ENCODE measurements at places on chromosomes 3 and 15.
A peak's percentile ranks its signal among the peaks of the same experiment; 100 is the strongest.

DNA sequence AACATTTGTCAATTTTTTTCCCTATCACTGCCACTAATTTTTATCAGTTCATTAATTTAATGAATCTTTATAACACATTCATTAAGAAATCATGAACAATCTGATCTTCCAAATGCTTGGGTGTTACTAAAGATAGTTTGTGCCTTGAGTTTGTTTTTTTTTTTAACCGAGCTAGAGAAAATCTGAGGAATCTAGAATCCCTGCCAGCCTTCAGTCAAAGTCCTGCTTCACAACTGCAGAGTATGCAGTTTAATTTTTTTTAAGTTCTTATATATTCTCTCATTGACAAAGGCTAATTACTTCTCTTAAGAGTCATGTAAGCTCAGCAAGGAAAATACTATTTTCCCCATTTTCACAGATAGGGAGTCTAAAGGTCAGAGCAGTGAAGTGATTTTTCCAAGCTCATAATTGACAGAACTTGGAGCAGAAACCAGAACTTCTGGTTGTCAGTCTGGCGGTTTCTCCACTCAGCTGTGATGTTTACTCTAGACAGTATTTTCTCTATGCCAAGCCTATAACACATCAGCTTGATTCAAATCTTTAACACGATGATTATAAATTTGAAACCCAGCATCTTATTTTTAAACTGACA is 55.7 kb downstream of the TNIK start:
- no peak overlapping the region for H3K4me3 ChIP-seq
- H3K4me1 ChIP-seq: no peaks in the 10 kb centered on the region
- H3K36me3 ChIP-seq: no peaks in the 10 kb centered on the region
- no peaks in the 10 kb centered on the region for H3K27me3 ChIP-seq
- H3K27ac ChIP-seq: no peak overlapping the region
- no peak for DNase-seq

GRCh38 chr15:77032647-77033416 is 37.9 kb downstream of the PSTPIP1 start:
- no peak overlapping the region for H3K4me3 ChIP-seq
- no peak overlapping the region for H3K27ac ChIP-seq
- H3K27me3 ChIP-seq: no peaks in the 10 kb centered on the region
- H3K36me3 ChIP-seq: no peaks in the 10 kb centered on the region
- DNase-seq: peak; percentile 11

GRCh38 chr3:192010490-192010889 is 549.5 kb downstream of the PYDC2 start:
- no peak overlapping the region for H3K27ac ChIP-seq
- H3K27me3 ChIP-seq: no peaks in the 10 kb centered on the region
- H3K36me3 ChIP-seq: no peaks in the 10 kb centered on the region
- no peak overlapping the region for H3K4me3 ChIP-seq

DNA sequence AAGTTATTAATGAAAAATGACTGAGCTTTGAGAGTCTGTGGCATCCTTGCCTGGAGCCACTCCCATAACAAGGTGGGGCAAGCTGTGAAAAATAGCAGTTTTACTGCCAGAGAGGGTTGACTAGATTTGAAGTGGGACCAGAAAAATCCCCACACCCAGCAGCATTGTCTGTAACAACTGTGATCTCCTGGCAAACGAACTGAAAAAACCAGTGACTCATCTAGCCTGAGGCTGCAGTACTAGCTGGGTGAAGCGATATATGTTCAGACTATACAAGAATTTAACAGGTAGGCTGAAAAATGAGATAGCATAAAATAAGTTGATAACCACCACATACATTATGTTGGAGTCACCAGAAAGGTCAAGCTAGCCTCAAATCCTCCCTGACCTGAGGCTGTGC is 64.0 kb downstream of the DPH6 start:
- no peak overlapping the region for H3K27ac ChIP-seq
- H3K36me3 ChIP-seq: no peaks in the 10 kb centered on the region
- no peak overlapping the region for H3K4me3 ChIP-seq
- no peak for DNase-seq
- H3K27me3 ChIP-seq: no peaks in the 10 kb centered on the region
- peaks cover 11% of the 10 kb centered on the region for H3K4me1 ChIP-seq

DNA sequence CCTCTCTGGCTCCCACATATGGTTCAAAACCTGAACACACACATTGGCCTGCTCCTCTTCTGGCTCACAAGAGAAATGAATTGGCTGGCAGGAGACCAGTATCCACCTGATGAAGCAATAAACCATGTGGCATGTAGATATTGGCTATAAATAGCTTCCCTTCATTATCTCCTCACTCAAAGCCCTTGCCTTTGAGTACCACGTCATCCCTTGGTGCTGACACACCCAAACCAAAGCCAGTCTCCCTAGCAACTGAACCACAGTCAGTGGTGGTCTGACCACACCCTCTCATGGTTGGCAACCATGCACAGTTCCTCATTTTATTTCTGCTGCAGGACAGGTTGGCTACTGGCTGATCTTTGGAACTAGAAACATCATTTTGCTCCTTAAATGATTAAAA is 98.8 kb downstream of the ZNF621 start:
- no peak for DNase-seq
- no peak overlapping the region for H3K4me3 ChIP-seq
- H3K27ac ChIP-seq: no peak overlapping the region
- no peaks in the 10 kb centered on the region for H3K4me1 ChIP-seq

DNA sequence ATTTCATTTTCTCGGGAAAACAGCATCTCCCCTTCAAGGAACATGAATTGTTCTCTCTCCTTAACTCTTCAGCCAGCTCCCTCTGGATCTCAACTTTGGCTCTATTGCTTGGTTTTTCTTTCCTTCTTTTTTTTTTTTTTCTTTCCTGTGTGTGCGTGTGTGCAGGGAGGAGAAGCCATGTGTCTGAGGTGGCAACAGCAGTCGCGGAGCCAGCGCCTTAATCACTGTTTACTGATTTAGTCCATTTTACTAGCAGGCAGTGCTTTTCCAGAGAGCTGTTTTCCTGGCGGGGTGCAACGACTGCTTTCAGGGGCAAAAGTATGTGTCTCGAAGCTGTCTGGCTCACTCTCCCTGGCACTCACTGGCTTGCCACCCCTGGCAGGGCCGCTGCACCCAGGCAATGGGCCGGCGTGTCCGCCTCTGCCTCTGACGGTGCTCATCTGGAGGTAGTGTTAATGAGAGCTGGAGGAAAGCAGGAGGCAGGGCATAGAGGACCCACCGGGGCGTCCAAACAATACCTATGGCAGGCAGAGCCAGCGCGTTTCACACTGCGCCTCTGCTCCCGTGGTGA is 835.4 kb upstream of the NR2F2 start:
- H3K27me3 ChIP-seq: no peaks in the 10 kb centered on the region
- no peak overlapping the region for H3K27ac ChIP-seq
- no peaks in the 10 kb centered on the region for H3K36me3 ChIP-seq
- H3K4me3 ChIP-seq: no peak overlapping the region
- H3K4me1 ChIP-seq: no peaks in the 10 kb centered on the region

DNA sequence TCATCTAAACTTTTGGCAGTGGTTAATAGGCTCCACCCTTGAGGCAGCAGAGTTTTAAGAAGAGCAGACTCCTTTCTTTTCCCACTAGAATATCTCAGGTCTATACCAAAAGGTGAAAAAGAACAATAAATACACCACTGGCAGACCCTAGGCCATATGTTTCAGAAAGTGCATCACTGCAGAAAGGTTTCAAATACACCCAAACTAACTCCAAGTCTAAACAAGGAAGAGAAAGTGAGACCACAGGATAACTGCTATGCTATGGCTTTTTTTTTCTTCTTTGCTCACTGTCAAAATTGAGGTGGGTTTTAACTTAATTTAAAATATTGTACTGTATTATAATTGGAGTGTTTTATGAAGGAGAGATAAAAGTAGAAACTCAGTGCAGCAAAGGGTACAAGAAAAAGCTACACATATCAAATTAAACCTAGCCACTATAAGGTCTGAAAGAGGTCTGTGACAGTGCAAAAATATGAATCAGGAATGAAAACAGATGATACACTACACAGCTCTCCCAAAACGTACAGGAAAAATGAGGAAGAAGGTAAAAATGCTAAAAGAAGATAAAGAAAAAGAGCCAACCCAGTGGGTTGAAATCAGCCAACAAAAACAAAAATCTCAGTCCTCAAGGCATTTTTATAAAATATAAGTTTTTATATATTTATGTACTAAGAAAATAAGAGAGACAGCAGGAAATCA is 8.4 kb downstream of the SNX4 start:
- H3K27me3 ChIP-seq: no peaks in the 10 kb centered on the region
- peaks cover 14% of the 10 kb centered on the region for H3K4me1 ChIP-seq
- H3K27ac ChIP-seq: no peak overlapping the region
- H3K4me3 ChIP-seq: no peak overlapping the region
- H3K36me3 ChIP-seq: peaks cover 14% of the 10 kb centered on the region

- no peaks in the 10 kb centered on the region for H3K27me3 ChIP-seq
- H3K27ac ChIP-seq: no peak overlapping the region
- no peaks in the 10 kb centered on the region for H3K36me3 ChIP-seq
- H3K4me1 ChIP-seq: peaks cover 3% of the 10 kb centered on the region
Measured at GRCh38 chr3:119944091-119944490, 150.2 kb downstream of the GSK3B start.

DNA sequence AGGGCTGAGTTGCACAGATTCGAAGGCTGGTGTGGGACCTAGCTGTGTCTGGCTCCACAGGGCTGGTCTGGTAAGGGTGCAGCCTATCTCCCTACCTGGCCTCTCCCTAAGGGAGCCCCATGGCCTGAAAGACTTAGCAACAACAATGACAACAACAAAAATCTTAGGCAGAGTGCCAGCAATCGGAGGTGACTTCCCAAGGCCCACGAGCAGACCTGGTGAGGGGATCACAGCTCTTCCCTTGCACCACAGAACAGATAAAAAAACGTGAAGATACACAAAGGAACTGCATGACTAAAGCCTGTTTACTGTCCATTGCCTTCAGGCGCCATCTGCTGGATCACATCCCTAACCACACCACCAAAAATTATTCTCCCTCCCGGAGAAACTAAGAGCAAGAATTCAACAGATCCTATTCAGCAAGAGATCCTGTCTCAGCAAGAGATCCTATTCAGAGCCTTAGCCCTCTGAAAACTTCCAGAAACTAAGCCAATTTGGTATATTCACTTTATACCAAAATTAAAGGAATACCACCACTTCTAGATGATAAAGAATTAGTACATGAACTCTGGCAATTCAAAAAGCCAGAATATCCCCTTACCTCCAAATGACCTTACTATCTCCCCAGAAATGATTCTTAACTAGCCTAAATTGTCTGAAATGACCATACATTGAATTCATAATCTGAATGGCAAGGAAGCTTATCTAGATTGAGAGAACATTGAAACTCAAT is 24.1 kb upstream of the OR5K4 start:
- H3K4me3 ChIP-seq: no peak overlapping the region
- no peak overlapping the region for H3K27ac ChIP-seq
- H3K36me3 ChIP-seq: no peaks in the 10 kb centered on the region
- peak; percentile 51 for DNase-seq

GRCh38 chr3:27726240-27726639 is 4.1 kb upstream of the EOMES start:
- H3K4me1 ChIP-seq: peaks cover 15% of the 10 kb centered on the region
- no peak overlapping the region for H3K4me3 ChIP-seq
- H3K36me3 ChIP-seq: no peaks in the 10 kb centered on the region
- no peak for DNase-seq
- H3K27ac ChIP-seq: no peak overlapping the region
- H3K27me3 ChIP-seq: peaks cover 100% of the 10 kb centered on the region

GRCh38 chr3:180764481-180764880 is 85.2 kb upstream of the CCDC39 start:
- H3K4me1 ChIP-seq: no peaks in the 10 kb centered on the region
- no peak for DNase-seq
- no peaks in the 10 kb centered on the region for H3K36me3 ChIP-seq
- H3K4me3 ChIP-seq: no peak overlapping the region

DNA sequence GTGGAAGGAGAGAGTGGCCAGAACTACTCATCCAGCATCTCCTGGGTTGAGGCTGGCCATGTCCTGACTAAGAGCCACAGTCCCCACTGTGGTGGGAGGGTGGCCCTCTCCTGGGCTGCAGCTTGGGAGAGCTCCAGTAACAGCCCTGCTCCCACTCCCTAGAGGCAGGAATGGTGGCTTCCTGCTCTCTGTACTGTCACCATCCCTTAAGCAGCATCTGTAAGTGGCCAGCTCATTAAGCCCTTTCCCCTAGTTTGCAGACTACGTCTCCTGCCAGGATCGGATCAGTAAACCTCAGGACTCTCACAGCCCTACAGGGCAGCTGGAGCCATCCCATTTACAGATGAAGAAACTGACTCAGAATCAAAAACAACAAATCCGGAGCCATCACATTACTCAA is 30.5 kb downstream of the DNAJB8 start:
- peaks cover 19% of the 10 kb centered on the region for H3K27me3 ChIP-seq
- H3K36me3 ChIP-seq: no peaks in the 10 kb centered on the region
- DNase-seq: no peak
- no peak overlapping the region for H3K4me3 ChIP-seq
- H3K4me1 ChIP-seq: peaks cover 4% of the 10 kb centered on the region

GRCh38 chr3:79253271-79253670 is 514.5 kb downstream of the ROBO1 start:
- H3K27ac ChIP-seq: no peak overlapping the region
- DNase-seq: no peak
- no peaks in the 10 kb centered on the region for H3K27me3 ChIP-seq
- H3K4me3 ChIP-seq: no peak overlapping the region
- H3K36me3 ChIP-seq: no peaks in the 10 kb centered on the region

- H3K4me1 ChIP-seq: peaks cover 6% of the 10 kb centered on the region
- H3K36me3 ChIP-seq: no peaks in the 10 kb centered on the region
- no peak overlapping the region for H3K27ac ChIP-seq
- H3K27me3 ChIP-seq: no peaks in the 10 kb centered on the region
- no peak overlapping the region for H3K4me3 ChIP-seq
Measured at GRCh38 chr3:71495708-71496472, 87.6 kb downstream of the FOXP1 start.

GRCh38 chr3:16618721-16619120 is 13.5 kb upstream of the DAZL start:
- no peaks in the 10 kb centered on the region for H3K4me1 ChIP-seq
- DNase-seq: no peak
- H3K27ac ChIP-seq: no peak overlapping the region
- H3K27me3 ChIP-seq: no peaks in the 10 kb centered on the region

- H3K27ac ChIP-seq: no peak overlapping the region
- no peak overlapping the region for H3K4me3 ChIP-seq
- no peaks in the 10 kb centered on the region for H3K36me3 ChIP-seq
Measured at GRCh38 chr3:13072600-13073325, 466 bp downstream of the IQSEC1 start.

- no peak overlapping the region for H3K4me3 ChIP-seq
- H3K4me1 ChIP-seq: no peaks in the 10 kb centered on the region
- DNase-seq: no peak
- no peak overlapping the region for H3K27ac ChIP-seq
- H3K36me3 ChIP-seq: no peaks in the 10 kb centered on the region
Measured at GRCh38 chr3:36900474-36901443, 44.1 kb downstream of the TRANK1 start.

DNA sequence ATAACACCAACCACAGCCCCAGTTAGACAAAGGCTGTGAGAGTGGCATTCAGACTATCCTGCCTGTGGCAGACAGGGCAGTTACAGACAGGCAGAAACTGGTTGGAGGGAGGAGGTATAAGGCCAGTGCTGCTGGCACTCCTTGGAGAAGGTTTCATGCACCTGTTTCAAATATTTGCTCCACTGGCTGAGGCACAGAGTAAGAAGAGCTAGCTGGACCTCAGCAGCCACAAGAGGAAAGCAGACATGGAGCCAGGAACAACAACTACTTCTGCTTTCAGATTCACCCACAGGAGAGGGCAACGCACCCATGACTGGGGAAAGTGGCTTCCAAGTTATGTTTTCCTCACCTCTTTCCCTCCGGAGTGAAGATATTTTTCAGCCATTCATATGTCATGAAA is 11.5 kb upstream of the PRKAR2A start:
- no peak overlapping the region for H3K27ac ChIP-seq
- no peak overlapping the region for H3K4me3 ChIP-seq
- H3K36me3 ChIP-seq: peaks cover 35% of the 10 kb centered on the region
- DNase-seq: no peak
- H3K4me1 ChIP-seq: no peaks in the 10 kb centered on the region
- no peaks in the 10 kb centered on the region for H3K27me3 ChIP-seq

Data from adrenal gland (tissue), 19 donors.